ENCODE measurements at places on chromosomes 11 and 22.

DNA sequence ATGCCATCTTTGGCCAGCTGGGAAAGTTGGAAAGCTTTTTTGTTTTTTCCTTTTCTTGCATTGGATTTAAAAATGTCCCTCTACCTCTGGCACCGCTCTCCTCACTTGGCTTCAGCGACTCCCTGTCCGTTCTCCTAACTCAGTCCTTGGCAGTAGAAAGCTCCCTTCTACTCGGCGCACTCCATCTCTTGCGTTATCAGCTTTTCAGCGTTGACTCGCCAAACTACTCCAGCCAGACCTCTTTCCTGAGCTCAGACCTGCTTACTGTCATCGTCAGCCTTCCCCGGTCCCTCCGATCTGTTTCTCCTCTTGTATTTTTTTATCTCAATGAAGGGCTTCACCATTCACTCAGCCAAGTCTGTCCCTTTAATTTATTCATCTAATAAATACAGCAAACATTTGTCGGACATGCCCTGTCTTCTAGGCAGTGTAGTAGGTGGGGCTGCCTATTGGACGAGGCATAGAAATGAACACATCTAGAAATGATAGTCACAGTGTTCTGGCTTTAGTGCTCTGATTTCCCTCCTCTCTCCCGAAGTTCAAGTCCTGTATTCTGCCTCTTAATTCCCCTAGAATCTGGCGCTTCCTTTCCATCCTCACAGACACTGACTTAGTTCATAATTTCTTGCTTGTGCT, 839 bp downstream of the CEP164 start:
- no peak for DNase-seq

DNA sequence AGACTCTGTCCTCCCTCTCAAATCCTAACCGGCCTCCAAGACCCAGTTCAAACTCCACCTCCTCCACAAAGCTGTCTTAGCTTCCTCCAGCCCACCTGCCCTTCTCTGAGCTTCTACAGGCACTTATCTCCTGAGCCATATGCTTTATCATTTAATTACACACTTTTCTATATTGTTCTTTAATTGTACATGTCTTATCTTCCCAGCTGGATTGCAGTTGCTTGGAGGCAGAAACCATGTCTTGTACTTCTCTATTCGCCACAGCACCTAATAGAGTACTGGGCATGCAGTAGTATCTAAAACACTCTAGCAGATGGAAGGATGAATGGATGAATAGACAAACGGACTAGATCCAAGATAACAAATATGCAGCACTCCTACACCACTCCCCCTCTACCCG, 11.3 kb downstream of the TRIM29 start:
- no peak for DNase-seq

DNA sequence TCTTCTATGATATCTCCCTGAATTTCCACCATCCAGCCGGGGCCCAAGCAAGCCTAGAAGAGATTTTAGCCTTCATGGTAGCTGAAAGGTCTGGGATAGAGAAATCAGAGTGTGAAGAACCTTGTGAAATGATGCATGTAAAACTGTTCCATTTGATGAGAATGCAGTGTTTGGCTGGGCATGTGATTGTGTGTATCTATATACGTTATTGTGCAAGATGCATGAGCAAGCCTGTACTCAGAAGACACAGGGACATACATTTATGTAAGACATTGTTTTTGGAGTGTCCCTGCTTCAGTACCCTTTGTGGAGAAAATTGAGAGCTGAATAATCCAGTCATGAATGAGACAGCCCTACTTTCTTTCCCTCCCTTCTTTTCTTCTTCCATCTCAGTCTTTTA, 15.2 kb upstream of the OR52K2 start:
- DNase-seq, result no peak

GRCh38 chr11:2789331-2789730, 89.5 kb upstream of the KCNQ1OT1 start:
- no peak for DNase-seq

All from activated CD4-positive, CD25-positive, alpha-beta regulatory T cell treated with anti-CD3 and anti-CD28 coated beads, Interleukin-2, amount 50 U/mL, for 16 hours (primary cell).